Endothelial cell (in vitro differentiated cells): ENCODE measurements at places on chromosomes 7 and 10. TPM values are rescaled to one million over a fixed set of nuclear protein-coding genes. Genes with fewer than 3 reads are reported as not detected.

DYDC1 gene
- total RNA-seq = not detected

KBTBD2 gene
- total RNA-seq = 53.6 TPM

DNA sequence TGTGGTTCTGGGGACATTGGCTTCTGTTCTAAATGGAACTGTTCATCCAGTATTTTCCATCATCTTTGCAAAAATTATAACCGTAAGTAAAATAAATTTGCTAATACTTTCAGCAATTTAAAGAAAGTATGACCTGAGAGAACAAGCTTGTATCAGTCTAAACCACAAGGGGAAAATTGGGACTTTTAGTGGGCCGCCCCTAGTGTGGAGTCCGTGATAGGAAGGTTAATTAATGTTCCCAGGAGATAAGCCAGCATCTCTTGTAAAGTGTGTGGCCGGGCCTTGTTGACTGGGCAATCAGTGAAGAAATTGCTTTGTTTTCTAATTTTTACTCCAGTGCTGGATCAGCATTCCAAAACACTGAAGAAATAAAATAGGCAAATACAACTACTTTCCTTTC is 83.0 kb downstream of the ABCB5 start:
- DNase-seq = no peak
- no peak overlapping the region for H3K27ac ChIP-seq

DNA sequence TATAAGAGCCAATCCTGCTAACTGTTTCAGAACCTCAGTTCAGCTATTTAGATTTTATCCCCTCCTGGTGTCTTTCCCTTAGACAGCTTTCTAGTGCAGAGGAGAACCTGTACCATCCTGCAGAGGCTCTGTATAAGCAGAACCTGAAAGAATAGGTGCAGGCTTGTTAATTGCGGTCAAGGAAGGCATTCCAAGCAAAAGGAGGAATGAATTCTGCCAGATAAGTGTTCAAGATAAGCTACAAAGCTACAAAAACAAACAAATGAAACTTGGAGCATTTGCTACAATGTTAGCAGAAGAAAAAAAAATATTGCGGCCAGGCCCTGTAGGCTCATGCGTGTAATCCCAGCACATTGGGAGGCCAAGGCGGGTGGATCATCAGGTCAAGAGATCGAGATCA is 32.6 kb upstream of the AGMO start:
- H3K4me3 ChIP-seq = no peak overlapping the region
- no peaks in the 10 kb centered on the region for H3K36me3 ChIP-seq
- no peak overlapping the region for H3K27ac ChIP-seq
- H3K27me3 ChIP-seq = peaks cover 2% of the 10 kb centered on the region
- DNase-seq = no peak
- no peaks in the 10 kb centered on the region for H3K4me1 ChIP-seq

- no peak overlapping the region for H3K27ac ChIP-seq
- H3K27me3 ChIP-seq = no peaks in the 10 kb centered on the region
- H3K36me3 ChIP-seq = no peaks in the 10 kb centered on the region
- peaks cover 26% of the 10 kb centered on the region for H3K4me1 ChIP-seq
- no peak overlapping the region for H3K4me3 ChIP-seq
Observed at GRCh38 chr7:70285187-70285586, 686.9 kb downstream of the AUTS2 start.
